ENCODE measurements at places on chromosomes 12 and 14.

DNA sequence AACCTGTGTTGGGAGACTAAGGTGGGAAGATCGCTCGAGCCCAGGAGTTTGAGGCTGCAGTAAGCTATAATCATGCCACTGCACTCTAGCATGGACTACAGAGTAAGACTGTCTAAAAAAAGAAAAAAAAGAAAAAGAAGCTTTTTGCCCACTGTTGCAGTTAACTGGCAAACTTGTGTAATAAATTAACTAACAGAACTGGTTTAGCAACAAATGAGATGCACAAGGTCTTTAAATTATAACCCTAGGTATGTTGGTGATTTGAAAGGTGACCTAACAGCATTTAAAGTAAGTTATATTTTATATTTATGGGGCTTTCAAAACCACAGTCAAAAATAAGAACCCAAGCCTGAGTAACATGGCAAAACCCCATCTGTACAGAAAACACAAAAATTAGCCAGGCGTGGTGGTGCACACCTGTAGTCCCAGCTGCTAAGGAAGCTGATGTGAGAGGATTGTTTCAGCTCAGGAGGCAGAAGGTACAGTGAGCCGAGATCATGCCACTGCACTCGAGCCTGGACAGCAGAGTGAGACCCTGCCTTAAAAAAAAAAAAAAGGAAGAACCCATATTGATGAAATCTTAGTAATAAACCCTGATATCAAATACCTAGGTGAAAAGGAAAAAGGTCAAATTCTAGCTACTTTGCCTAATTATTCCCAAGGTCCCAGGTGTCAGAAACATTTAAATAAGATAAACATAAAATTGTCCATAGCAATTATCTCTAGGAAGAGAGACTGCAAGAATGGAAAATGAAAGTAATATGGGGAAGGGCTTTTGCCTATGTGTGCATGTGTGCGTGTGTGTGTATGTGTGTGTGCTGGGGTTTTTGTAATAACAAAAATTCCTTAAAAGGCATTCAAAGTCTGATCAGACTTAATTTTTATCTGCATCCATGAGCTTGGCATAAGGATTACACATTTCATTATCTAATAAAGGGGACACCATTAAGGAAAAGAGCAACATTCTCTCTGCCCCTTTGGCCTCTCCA lies 15.4 kb downstream of the SYNE2 start:
- no peak for DNase-seq

DNA sequence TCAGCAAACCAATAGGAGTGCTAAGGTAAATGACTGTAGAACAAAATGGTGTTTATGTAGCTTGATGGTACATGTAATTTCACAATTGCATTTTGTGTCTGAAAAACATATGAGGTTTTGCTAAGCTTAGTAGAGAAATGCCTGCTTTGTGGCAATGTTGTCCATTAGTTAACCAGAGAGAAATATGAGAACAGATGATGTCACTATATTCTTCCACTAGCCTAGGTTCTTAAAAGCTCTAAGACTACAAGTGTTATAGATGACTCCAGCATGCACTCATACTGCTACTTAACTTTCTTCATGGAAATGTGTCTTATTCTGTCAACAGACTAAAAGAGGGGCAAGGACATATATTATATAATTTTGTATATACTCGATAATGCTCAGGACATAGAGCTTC lies 309.4 kb downstream of the APAF1 start:
- DNase-seq = no peak

- no peak for DNase-seq
Measured at GRCh38 chr14:73634011-73634833, 10.6 kb upstream of the DNAL1 start.

DNA sequence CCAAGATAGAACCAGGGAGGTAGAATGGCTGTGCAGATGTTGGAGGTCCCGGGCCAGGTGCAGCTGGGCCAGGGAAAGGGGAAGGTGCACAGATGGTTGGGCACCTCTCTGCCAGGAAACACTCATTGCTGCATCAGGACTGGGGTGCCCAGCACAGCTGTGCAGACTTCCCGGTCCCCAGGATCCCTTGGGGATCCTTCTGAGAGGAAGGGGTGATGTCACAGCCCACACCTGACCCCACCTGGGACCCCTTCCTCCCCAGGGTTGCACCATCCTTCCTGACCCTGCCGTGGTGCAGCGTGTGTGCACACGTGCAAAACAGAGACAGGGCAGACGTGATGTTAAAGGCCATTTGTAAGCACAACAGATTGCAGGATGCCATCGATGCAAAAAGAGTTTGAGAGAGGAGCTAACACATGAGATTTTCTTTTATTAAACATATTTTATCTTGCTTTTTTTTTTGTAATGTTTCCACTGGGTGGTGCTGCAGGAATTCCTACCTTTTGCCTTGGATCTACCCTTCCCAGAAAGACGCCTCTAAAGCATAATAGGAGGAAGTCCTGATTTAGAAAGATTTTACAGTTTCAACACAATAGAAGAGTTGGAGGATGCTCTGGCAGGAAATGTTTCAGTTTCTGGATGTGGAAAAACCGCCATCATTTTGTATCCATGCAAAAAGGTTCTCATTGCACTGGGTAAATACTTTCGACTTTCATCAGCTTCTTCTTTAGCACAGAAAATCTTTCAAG lies 14.8 kb downstream of the ELK3 start:
- no peak for DNase-seq

- DNase-seq = no peak
Measured at GRCh38 chr12:93061473-93062419, 132.7 kb upstream of the EEA1 start.

- DNase-seq = no peak
Measured at GRCh38 chr12:123571343-123571813, 13.0 kb upstream of the TMED2 start.

DNA sequence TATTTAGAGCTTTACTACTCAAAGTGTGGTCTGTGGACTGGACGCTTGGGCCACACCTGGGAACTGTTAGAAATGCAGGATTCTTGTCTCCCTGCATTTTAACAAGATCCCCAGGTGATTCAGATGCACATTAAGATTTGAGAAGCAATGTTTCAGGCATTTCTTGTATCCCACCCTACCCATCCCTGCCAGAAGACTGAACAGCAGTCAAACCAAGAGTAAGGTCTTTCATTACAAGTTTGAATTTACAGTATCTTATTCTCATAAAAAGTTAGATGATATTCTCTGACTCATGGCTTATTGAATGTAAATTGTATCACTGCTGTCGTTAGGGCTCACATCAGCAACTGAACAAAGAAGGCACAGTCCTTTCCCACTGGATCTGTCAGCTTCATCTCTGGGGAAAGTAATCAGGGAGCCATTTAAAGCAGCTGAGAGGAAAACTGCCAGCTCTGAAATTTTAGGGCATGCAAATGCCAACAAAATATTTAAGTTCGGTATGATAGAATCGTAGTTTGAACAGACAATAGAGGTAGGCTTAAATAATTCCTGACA lies 141.1 kb downstream of the AKAP6 start:
- no peak for DNase-seq

GRCh38 chr14:105019861-105020814 lies 745 bp downstream of the CDCA4 start:
- no peak for DNase-seq

DNA sequence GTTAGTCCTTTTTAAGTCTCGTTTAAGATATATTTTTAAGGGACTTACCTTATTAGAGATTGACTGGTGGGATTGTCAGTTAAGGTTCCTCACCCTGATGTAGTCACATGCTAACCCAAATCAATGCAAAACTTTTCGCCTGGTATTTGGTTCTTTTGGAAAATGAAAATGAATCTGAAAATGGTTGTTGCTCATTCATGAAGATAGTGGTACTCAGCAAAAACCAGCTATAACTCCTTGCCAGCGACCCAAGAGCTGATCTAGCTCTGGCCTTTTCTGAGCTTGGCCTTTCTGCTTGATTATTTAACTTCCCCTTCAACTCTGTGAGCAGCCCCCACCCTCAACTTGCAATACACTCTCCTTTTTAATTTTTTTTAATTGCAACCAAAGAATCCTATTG lies 85.0 kb upstream of the GTF2A1 start:
- no peak for DNase-seq

DNA sequence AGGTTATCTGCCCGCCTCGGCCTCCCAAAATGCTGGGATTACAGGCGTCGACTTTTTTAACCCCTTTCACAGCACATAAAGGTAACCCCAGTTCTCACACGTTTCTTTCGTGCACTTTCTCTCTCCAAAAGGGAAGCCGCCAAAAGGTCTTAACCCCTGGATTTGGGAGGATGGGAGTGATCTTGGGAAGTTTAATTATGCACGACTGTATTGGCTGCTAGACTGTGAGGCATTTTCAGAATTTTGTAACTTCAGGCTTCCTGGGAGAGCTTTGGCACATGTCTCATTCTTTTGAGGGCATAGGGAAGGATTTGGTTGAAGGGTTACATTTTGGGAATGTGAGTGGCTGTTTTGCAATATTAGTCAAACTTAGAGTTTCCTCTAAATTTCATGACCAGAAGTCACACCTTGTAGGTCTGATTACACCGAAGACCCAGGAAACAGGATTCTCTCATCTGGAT lies 1.4 kb upstream of the SMARCC2 start:
- no peak for DNase-seq

DNA sequence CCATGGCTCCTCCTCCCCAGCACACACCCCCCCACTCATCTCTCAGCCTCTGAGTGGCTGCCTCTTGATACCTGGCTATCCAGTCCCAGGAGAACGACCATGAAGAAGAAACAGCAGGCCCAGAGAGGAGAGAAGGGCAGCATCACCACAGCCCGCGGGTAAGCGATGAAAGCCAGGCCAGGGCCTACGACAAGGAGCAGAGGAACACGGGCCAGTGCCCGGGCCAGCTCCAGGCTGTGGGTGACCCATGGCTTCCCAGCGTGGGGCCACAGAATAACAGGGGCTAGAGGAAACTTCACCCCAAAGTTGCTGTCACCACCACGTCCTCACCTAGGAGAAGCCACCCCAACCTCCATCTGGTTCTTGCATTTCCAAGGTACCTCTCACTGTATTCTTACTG lies 10.4 kb upstream of the SLC6A12 start:
- DNase-seq = no peak
